ENCODE measurements at places on chromosomes 16 and 17. TPM values are rescaled to one million over a fixed set of nuclear protein-coding genes. Genes with fewer than 3 reads are reported as not detected.

- no peak overlapping the region for H3K27ac ChIP-seq
- H3K4me3 ChIP-seq = no peak overlapping the region
- DNase-seq = no peak
- no peaks in the 10 kb centered on the region for H3K27me3 ChIP-seq
Observed at GRCh38 chr17:10620823-10621222, 36.3 kb downstream of the MYH3 start.

DNA sequence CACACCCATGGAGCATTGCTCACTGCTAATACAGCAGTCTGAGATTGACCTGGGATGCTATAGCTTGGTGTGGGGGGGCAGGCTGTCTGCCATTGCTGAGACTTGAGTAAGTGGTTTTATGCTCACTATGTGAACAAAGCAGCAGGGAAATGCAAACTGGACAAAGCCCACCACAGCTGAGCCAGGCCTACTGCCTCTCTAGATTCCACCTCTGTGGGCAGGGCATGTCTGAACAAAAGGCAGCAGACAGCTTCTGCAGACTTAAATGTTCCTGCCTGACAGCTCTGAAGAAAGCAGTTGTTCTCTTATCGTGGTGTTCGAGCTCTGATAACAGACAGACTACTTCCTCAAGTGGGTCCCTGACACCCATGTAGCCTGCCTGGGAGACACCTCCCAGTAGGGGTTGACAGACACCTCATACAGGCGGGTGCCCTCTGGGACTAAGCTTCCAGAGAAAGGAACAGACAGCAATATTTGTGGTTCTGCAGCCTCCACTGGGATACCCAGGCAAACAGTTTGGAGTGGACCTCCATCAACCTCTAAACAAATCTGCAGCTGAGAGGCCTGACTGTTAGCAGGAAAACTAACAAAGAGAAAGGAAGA, 2204.8 kb downstream of the TP53TG3F start:
- no peaks in the 10 kb centered on the region for H3K27me3 ChIP-seq
- no peak overlapping the region for H3K4me3 ChIP-seq
- DNase-seq = no peak
- H3K36me3 ChIP-seq = no peaks in the 10 kb centered on the region

DNA sequence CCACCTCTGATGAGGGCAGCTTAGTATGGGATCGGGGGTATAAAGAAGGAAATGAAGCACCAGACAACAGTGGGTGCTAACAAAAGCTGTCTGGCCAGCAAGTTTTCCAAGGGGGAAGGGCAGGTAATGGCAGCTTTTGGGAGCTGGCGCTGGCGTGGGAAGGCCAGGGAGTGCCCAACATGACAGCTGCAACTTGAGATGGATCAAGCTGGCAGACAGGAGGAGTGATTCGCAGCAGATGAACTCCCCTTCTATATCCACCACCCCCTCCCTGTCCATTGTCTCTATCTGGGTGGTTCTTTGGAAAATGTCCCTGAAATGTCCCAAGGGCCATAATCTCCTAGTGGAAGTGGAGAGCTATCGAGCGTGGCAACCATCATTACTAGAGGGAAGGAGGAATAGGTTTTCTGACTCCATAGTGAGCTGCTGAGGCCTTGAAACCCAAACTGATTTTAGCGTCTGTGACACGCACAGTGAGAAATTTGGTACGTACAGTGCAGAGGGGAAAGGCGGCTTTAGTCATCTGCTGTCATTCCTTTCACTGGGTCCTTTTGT, 4.8 kb upstream of the INPP5K start:
- no peak overlapping the region for H3K27ac ChIP-seq
- H3K36me3 ChIP-seq = peaks cover 10% of the 10 kb centered on the region
- peaks cover 13% of the 10 kb centered on the region for H3K4me1 ChIP-seq
- no peaks in the 10 kb centered on the region for H3K27me3 ChIP-seq
- no peak overlapping the region for H3K4me3 ChIP-seq

FLYWCH2 gene
- 21.2 TPM for total RNA-seq

DNA sequence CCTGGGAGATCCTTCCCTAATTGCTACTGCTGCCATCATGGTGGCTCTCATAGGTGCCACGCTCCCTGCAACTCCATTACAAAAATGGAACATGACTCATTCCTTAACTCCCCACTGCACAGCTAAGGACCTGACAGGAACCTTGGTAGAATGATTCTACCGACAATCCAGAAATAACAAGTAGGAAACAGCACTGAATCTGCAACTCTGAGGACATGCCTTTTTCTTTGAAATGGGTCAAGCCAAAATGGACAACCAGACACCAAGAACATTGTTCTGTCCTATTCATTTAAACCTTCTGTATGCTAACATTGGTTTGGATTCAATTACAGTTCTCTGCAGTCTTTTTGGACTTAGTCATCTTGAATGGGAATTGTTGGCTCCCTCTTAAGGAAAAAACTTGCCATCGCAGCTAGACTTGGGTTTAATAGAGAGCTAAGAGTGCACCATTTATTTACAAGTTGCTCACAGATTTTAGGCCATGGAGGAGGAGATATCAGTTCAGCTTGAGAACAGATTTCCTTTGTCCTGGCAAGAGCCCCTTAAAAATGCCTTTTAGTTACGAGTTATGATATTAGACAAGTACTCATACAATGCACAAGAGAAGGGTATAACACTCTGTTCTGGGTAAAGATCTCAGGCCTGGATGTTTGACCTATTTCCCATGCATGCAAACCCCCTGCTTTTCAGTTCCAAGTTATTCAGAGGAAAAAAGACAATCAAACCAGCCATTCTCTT, 20.9 kb upstream of the NSRP1 start:
- no peak overlapping the region for H3K4me3 ChIP-seq
- H3K36me3 ChIP-seq = no peaks in the 10 kb centered on the region
- peaks cover 32% of the 10 kb centered on the region for H3K27me3 ChIP-seq

- peak overlapping the region; percentile 59 for H3K27ac ChIP-seq
- DNase-seq = no peak
- peaks cover 3% of the 10 kb centered on the region for H3K36me3 ChIP-seq
Observed at GRCh38 chr17:77128896-77129567, 11.7 kb upstream of the SEC14L1 start.

ADORA2B gene
- total RNA-seq = 4.1 TPM

CD300A gene
- 12.7 TPM for total RNA-seq

- no peak overlapping the region for H3K27ac ChIP-seq
- H3K4me3 ChIP-seq = no peak overlapping the region
- H3K36me3 ChIP-seq = no peaks in the 10 kb centered on the region
- no peak for DNase-seq
Observed at GRCh38 chr17:43395165-43395564, 3.6 kb upstream of the ARL4D start.

- no peaks in the 10 kb centered on the region for H3K27me3 ChIP-seq
- no peak overlapping the region for H3K4me3 ChIP-seq
- no peak for DNase-seq
- H3K27ac ChIP-seq = no peak overlapping the region
Observed at GRCh38 chr17:79168486-79169055, 93.9 kb downstream of the ENGASE start.

DNA sequence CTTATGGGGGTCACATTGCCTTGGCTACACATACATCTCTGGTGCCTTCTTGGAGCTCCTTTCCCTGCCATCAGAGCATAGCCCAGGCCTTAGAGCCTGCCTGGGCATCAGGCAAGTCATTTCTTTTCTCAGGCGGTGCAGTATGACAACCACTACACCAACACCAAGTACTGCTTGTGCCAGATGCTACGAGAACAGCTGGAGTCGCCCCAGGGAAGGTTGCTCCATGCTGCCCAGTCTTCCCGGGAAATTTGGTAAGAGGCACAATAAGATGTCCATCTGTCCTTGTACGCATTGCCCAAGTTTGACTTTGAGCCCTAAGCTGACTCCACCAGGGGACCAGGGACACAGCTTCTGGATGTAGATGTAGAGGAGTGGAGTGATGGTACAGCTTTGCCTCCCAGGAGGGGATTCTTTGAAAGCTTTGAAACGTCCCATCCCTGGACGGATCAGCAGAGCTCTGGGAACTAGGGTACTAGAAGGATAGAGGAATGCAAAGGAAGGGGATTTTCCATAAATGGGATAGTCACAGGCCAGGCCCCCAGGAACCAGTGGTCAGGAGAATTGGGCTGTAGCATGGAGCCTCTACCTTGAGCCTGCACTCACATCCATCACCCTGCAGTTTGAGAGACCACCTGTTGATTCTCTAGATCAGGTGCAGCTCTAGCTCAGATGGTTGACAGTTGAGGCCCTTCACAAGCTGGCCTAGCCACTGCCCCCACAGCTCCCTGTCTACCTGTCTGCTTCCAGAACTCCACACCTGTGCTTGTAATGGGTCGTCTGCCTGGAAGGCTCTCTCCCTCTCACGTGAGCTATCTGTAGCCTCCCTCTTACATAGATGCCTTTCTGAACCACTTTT, 11.0 kb upstream of the NFATC3 start:
- H3K4me3 ChIP-seq = peak overlapping the region; percentile 79
- no peaks in the 10 kb centered on the region for H3K27me3 ChIP-seq
- DNase-seq = no peak
- peaks cover 44% of the 10 kb centered on the region for H3K36me3 ChIP-seq

DNA sequence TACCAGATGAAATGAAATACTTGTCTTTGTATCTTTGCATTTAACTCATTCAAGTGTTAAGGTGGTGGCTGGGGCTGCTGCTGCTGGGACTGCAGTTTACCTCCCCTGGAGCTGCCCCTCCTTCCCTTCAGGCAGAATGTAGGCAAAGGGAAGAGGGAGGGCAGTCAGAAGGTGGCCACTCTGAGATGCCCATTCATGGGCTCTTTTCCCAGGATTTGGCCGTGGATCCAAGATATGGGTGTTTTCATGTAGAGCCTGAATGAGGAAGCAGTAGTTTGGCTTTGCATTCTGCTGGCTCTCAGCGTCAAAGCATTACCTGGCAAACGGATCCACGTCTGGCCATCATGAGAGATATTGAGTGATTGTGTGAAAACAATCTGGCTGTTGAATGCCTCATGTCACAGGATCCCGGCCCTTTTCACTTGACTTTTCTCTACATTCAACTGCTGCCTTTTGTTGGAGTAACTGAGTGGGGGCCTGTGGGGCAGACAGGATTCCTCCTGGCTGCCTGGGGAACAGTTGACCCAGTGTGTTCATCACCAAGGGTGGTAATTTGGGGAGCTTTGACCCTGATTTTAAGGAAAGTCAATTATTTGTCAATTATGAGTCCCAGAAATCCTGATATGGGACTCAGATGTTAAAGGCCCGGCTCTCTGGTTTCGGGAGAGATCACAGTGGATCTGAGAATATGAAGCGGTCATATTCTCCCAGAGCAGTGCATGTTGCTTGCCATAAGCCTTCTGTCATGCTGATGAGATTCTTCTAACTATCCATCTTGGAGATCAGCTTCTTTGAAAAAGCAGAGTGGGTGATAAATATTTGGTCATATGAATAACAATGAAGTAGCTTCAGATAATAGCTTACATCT, 236.8 kb downstream of the IRX3 start:
- no peak for DNase-seq
- no peaks in the 10 kb centered on the region for H3K4me1 ChIP-seq
- no peak overlapping the region for H3K4me3 ChIP-seq
- no peaks in the 10 kb centered on the region for H3K27me3 ChIP-seq
- H3K36me3 ChIP-seq = no peaks in the 10 kb centered on the region

DNA sequence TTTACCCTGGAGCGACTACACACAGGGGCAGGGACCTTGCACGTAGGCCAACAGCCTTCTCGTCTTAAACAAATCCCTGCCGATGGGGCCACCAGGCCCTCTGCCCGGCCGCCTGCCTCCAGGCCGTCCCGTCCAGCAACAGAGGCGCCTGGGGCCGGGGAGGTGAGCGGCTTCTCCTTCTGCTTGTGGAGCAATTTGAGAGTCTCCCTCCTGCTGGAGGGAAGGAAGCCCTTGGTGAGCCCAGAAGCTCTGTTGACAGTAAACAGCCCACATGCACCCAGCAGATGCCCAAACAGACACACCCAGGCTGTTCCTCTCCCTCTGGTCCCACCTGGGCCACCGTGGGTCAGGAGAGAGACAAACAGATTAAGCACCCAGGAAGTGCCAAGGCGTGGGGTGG, 8.1 kb downstream of the SLC43A2 start:
- H3K4me3 ChIP-seq = no peak overlapping the region
- no peak for DNase-seq
- no peaks in the 10 kb centered on the region for H3K36me3 ChIP-seq
- H3K4me1 ChIP-seq = no peaks in the 10 kb centered on the region

DNA sequence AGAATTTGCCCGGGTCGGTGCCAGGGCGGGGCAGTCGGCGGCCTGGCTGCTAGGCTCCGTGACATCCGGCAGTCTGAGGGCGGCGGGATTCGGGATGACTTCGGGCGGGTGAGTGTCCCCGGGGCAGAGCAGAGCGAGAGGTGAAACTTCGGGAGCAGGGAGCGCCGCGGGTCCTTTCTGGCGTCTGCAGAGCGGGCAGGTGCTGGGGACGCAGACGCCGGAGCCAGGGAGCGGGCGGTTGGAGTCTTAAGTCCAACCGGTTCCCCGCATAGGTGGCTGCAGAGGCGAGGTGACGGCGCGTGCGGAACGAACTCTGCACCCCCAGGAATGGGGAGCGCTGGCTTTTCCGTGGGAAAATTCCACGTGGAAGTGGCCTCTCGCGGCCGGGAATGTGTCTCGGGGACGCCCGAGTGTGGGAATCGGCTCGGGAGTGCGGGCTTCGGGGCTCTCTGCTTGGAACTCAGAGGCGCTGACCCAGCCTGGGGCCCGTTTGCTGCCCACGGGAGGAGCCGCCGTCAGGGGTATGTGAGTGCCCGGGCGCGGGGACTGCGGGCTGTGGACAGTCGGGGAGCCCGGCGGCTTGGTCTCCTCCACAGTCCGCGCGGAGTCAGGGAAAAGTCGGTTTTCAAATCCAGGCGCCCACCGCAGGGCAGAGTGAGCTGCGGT, at the start of gene B4GALNT2:
TSS of gene B4GALNT2 (plus strand) at position 71 of the 666 bp plus-strand sequence. CDS start at position 95, 24 bp downstream.
- H3K4me3 ChIP-seq = peak within 1 kb of the TSS; percentile 71
- H3K4me1 ChIP-seq = peaks cover 5% of the 10 kb centered on the region
- H3K27me3 ChIP-seq = peaks cover 73% of the 10 kb centered on the region
- no peak within 1 kb of the TSS for H3K27ac ChIP-seq
- no peaks in the 10 kb centered on the region for H3K36me3 ChIP-seq

OR4D1 gene
- 0.65 TPM for total RNA-seq

KRTAP3-1 gene
- total RNA-seq = not detected

DNA sequence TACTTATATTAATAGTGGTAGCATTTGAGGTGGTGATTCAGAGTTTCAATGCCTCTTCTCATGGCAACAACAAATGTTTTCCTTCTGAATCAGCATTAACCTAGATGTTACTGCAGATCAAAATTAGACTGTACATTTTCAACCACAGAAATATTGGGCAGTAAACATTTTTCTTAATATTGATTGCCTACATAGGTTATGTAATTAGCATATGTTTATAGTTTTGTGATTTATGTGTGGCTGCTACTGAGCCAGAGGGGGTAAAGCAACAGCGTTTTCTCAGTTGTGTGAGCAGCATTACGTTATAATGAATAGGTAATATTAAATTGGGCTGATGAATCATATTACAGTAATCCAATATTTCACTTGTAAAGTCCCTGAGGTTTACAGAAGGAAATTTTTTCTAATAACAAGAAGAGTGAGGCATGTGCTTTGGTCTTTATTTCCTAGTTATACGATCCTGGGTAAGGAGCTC, 18.8 kb upstream of the BMERB1 start:
- H3K4me3 ChIP-seq = no peak overlapping the region
- H3K36me3 ChIP-seq = no peaks in the 10 kb centered on the region
- no peak for DNase-seq
- no peaks in the 10 kb centered on the region for H3K4me1 ChIP-seq
- H3K27ac ChIP-seq = no peak overlapping the region

SULT1A3 gene
- 31.8 TPM for total RNA-seq

PRSS27 gene
- total RNA-seq = 1.9 TPM

GRCh38 chr17:57442914-57443571, 186.7 kb downstream of the MSI2 start:
- H3K4me1 ChIP-seq = peaks cover 51% of the 10 kb centered on the region
- peak overlapping the region; percentile 72 for H3K27ac ChIP-seq
- H3K4me3 ChIP-seq = peak overlapping the region; percentile 49
- H3K36me3 ChIP-seq = peaks cover 9% of the 10 kb centered on the region
- DNase-seq = peak; percentile 51
- no peaks in the 10 kb centered on the region for H3K27me3 ChIP-seq
